ENCODE measurements at places on chromosomes 7 and 10. TPM values are rescaled to one million over a fixed set of nuclear protein-coding genes. Genes with fewer than 3 reads are reported as not detected.

The FMC1 gene
- 6.5 TPM for total RNA-seq

The TNS3 gene
- 16.0 TPM for total RNA-seq

The OPN4 gene
- total RNA-seq: not detected

The COL1A2 gene
- total RNA-seq: 29.0 TPM

The ITGB8 gene
- 9.8 TPM for total RNA-seq

The ODAD2 gene
- total RNA-seq: 0.98 TPM

The LIPM gene
- total RNA-seq: not detected

The SPOCK2 gene
- total RNA-seq: 0.98 TPM

The LGI1 gene
- not detected for total RNA-seq

The FAM25C gene
- not detected for total RNA-seq

The ARPC1A gene
- total RNA-seq: 229 TPM

Data from vein endothelial cell (primary cell).